ENCODE measurements at places on chromosomes 3 and 15. TPM values are rescaled to one million over a fixed set of nuclear protein-coding genes. Genes with fewer than 3 reads are reported as not detected.

The TGM4 gene
- total RNA-seq = not detected

The CLDN18 gene
- total RNA-seq = under 0.01 TPM

The PIGBOS1 gene
- 11.5 TPM for total RNA-seq

The A4GNT gene
- not detected for total RNA-seq

The BAHD1 gene
- 7.3 TPM for total RNA-seq

The COPG1 gene
- total RNA-seq = 342 TPM

The NIT2 gene
- total RNA-seq = 14.1 TPM

The TRPM1 gene
- not detected for total RNA-seq

The FETUB gene
- not detected for total RNA-seq

The CACNA2D2 gene
- not detected for total RNA-seq

The SHC4 gene
- 2.0 TPM for total RNA-seq

The MAGEL2 gene
- 0.50 TPM for total RNA-seq

The ADAMTS7 gene
- total RNA-seq = 10.9 TPM

The CYP8B1 gene
- not detected for total RNA-seq

The RARB gene
- 15.5 TPM for total RNA-seq

The ZNF80 gene
- total RNA-seq = not detected

The SI gene
- not detected for total RNA-seq

The C3orf70 gene
- total RNA-seq = 0.87 TPM

The P2RY14 gene
- total RNA-seq = not detected

The GOLGA8O gene
- total RNA-seq = not detected

The CPLX3 gene
- not detected for total RNA-seq

The PP2D1 gene
- not detected for total RNA-seq

The MFSD1 gene
- 195 TPM for total RNA-seq

The CNTN6 gene
- not detected for total RNA-seq

The RCN2 gene
- 39.7 TPM for total RNA-seq

The MYLK gene
- 325 TPM for total RNA-seq

The CPOX gene
- 28.8 TPM for total RNA-seq

The CLDN1 gene
- 0.15 TPM for total RNA-seq

The SPTBN5 gene
- 0.29 TPM for total RNA-seq

The ACVR2B gene
- 1.8 TPM for total RNA-seq

The UBA7 gene
- 92.1 TPM for total RNA-seq

The FGF7 gene
- 278 TPM for total RNA-seq

The P3H2 gene
- 13.9 TPM for total RNA-seq

The TUBGCP5 gene
- 25.2 TPM for total RNA-seq

The PLCH1 gene
- 0.17 TPM for total RNA-seq

The ALDH1L1 gene
- not detected for total RNA-seq

The CILP gene
- 0.29 TPM for total RNA-seq

The C2CD4B gene
- not detected for total RNA-seq

The LOXL1 gene
- total RNA-seq = 287 TPM

The IVD gene
- total RNA-seq = 79.6 TPM

The TPRG1 gene
- 0.17 TPM for total RNA-seq

The PLSCR2 gene
- total RNA-seq = not detected

The GABRB3 gene
- 1.8 TPM for total RNA-seq

The FBXL22 gene
- 0.15 TPM for total RNA-seq

The CAND2 gene
- 16.9 TPM for total RNA-seq

The CASR gene
- not detected for total RNA-seq

The GATA2 gene
- 2.6 TPM for total RNA-seq

The CELF6 gene
- 0.15 TPM for total RNA-seq
